Type B pancreatic cell (in vitro differentiated cells): ENCODE measurements at places on chromosomes 1 and 21. TPM values are rescaled to one million over a fixed set of nuclear protein-coding genes. Genes with fewer than 3 reads are reported as not detected.

GRCh38 chr1:87137342-87137739 lies 191.3 kb upstream of the LMO4 start:
- DNase-seq, result no peak

- DNase-seq, result no peak
Measured at GRCh38 chr1:42173961-42174735, 9.6 kb upstream of the GUCA2A start.

GRCh38 chr1:155971910-155972809 lies 6.2 kb downstream of the ARHGEF2 start:
- no peak for DNase-seq

GRCh38 chr1:179178183-179178582 lies 51.3 kb downstream of the ABL2 start:
- DNase-seq, result no peak

- no peak for DNase-seq
Measured at GRCh38 chr1:244052016-244052727, 1.1 kb downstream of the ZBTB18 start.

DNA sequence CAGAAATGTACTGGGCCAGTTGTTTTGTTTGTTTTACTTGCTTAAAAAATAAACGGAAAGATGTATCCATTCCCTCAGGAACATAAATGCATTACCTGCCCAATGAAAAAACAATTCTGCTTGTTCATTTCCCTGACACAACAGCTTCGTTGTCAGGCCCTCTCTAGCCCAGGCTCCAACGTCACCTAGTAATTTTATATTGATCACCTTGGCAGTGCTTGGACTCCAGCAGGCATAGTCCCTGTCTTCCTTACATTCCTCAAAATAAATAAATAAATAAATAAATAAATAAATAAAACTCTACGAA lies 1.2 kb downstream of the CEP170 start:
- DNase-seq, result no peak

DNA sequence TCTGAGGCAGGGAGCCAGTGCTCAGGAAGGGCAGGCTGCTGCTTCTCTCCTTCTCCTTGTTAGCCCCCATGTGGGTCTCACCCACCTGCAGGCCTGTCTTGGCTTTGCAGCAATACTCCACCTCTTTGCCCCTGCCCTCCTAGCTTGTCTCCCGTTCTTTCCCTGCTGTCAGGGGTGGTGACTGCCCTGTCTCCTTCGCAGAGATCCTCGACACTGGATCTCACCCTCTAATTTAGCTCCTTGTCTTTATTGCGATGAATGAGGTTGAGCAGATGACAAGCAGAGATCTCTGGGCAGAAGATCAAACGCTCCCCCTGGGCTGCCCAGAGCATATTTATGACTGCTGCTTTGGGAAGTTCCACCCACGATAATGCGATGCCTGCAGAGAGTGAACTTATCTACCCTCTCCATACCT lies 199.2 kb downstream of the ROR1 start:
- DNase-seq, result no peak

Gene CLDN17
- not detected in 2 replicates for total RNA-seq

Gene PER3
- 4.5 and 7.1 TPM in 2 replicates for total RNA-seq

- DNase-seq, result no peak
Measured at GRCh38 chr1:42943166-42943565, 15.5 kb downstream of the SLC2A1 start.

- peak; percentile 69 for DNase-seq
Measured at GRCh38 chr1:31587720-31588423, 11.6 kb downstream of the TINAGL1 start.

DNA sequence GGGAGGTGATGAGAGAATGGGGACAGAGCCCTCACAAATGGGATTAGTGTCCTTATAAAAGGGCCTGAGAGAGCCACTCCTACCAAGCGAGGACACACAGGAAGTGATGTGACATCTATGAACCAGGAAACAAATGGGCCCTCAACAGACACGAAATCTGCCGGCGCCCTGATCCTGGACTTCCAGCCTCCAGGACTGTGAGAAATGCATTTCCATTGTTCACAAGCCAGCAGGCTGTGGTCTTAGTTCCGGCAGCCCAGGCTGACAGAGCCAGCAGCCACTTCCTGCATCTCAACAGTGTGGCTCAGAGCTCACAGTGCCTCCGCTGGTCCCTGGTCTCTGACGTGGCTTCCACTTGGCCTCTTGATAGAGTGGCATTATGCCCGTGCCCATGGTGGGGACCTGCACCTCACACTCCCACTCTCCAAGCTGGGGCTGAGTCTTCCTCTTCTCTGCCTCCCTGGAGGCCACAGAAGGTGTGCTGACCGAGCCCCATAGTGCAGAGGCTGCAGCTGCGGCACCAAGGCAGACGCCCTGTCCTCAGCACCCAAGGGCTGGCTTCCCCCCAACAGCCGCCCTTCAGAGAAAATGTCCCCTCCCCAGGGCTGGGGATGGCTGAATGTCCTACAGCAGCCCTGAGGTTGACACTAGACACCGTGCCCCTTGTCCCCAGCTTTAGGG lies 44.9 kb downstream of the ACOT7 start:
- no peak for DNase-seq

Gene ANKRD35
- total RNA-seq, result 0.12 and 0.56 TPM in 2 replicates

Gene NGF
- total RNA-seq, result 2.9 and 3.3 TPM in 2 replicates

DNA sequence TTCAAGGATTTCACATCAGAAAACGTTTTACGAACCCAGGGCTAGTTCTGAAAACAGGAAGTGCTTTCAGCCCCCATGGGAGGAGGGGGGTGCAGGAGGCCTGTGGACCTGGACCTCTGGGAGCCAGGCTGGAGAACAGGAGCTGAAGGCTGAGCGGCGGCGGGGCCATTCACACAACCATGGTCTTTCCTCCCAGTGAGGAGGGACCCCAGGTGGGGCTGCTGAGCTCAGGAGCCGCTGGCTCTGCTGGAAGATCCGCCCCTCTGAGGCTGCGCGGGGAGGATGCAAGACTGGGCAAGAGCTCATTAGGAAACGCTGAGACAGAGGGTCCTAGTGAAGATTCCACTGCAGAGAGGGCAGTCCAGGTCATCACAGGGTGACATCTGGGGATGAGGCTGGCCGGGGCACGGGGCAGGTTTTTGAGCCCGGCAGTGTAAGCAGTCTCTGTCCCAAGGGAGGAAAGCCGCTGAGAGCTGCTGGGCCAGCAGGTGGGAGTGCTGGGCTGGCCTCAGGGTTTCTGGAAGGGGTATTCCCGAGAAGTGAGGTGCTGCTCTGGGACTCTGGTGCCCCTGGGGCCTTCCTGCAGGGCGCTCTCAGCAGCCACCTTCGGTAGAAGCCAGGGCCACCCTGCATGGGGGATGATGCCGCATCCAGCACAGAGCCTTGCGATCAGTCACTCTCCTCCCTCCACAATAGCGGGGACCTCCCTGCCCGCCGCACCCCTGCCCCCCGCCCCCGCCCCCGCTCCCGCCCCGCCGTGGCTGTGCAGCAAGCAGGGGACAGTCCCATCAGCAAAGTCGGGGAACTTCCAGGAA lies 7.5 kb downstream of the MX2 start:
- DNase-seq, result no peak

DNA sequence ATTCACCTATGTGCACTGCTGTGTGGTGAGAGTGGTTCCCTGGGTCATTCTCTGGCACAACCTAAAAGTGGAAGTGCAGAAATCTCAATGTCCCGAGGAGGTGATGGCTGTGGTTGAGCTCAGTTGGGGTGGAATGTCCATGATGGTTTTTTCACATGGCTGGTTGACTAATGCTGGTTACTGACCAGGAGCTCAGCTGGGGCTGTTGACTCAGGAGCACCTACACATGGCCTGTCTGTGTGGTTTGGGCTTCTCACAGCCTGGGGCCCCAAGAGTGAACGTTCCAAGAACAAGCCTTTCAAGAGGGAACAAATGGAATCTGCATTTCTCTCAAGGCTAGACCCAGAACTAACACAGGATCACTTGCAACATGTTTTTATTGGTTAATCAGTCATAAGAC lies 6.4 kb upstream of the KANK4 start:
- DNase-seq, result no peak

GRCh38 chr21:44450999-44451398 lies 4.3 kb upstream of the LRRC3 start:
- no peak for DNase-seq

DNA sequence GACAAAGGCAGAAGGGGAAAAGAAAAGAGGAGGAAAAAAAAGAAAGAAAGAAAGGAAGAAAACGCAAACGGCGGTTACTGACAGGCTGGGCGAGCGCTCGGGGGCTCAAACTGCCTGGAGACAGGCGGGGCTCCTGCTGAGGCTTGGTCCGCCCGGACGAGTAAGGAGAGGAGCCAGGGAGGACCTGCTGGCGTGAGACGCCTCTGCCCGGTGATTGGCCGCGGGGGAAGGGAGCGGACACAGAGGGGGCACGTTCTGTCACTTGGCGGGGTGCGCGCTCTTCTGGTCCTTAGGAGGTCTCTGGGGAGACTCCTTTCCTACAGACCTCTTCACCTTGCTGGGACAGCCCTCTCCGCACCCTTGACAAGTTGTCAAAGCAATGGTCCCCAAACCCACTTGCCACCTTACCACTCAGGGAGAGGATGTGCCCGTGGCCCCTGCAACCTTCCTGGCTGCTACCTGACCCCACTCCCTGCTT lies 791 bp upstream of the PIK3R3 start:
- DNase-seq, result no peak
